ENCODE measurements at places on chromosomes 1 and 21.

GRCh38 chr1:11458811-11459275, 20.1 kb upstream of the DISP3 start:
- peak; percentile 88 for DNase-seq

DNA sequence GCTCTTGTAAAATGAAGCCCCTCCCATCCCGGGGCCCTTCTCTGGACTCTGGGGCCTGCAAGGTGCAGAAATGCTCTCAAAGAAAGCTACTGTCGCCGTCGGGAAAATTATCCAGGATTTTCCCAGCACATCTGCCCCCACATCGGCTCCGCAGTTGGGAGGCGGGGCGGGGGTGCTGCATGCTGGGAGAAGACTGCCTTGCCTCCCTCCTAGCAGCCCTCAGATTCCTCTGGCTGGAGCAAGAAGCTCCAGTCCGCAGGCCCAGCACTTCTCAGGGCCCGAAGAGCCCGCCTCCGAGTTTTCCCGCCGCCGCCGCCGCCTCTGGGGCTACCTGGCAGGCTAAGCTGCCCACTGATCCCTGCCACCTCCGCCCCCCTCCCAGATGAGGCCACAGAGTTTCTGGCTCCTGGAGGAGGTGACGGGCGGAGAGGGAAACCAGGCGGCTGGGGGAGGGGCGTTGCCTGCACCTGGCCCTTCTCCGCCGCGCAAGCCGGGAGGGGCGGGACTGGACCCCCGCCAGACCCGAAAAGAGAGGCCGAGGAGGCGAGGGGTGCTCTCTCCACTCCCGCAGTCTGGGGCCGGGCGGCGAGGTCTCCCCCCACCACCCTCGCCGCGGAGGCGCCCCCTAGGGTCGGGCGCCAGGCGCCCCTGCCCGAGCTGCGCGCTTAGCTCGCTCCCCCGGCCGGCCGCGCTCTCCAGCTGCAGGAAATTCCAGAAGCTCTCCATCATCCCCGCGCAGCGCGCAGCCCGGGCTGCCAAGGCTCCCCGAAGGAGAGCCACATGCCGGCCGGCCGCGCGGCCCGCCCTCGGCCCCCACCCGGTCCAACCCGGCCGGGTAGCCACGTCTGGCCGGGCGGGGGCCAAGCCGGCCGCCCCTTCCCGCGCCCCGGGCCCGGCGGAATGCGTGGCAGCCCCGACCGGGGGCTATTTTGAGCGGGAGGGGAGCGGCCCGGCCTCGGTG, 28.8 kb downstream of the AHDC1 start:
- DNase-seq: peak; percentile 57

DNA sequence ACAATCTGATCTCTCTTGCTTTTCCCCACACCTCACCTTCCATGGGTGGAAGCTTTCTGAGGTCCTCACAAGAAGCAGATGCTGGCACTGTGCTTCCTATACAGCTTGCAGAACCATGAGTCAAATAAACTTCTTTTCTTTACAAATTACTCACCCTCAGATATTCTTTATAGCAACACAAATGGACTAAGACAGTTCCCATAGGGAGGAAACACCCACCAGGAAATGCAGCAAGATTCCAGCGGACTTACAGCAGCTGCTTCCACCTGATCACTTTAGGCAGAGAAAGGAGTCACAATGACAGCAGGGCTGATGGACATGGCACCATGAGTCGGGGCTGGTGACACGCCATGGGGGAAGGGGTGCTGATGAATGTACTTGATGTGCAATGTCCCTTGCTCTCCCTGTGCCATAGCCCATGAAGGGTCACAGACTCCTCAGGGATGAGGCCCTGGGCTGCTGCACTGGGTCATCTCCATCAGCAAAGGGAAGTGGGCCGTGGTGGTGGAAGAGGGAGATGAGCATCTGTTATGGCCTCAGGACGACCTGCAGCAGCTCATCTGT, 53.9 kb downstream of the PRSS38 start:
- DNase-seq: no peak

DNA sequence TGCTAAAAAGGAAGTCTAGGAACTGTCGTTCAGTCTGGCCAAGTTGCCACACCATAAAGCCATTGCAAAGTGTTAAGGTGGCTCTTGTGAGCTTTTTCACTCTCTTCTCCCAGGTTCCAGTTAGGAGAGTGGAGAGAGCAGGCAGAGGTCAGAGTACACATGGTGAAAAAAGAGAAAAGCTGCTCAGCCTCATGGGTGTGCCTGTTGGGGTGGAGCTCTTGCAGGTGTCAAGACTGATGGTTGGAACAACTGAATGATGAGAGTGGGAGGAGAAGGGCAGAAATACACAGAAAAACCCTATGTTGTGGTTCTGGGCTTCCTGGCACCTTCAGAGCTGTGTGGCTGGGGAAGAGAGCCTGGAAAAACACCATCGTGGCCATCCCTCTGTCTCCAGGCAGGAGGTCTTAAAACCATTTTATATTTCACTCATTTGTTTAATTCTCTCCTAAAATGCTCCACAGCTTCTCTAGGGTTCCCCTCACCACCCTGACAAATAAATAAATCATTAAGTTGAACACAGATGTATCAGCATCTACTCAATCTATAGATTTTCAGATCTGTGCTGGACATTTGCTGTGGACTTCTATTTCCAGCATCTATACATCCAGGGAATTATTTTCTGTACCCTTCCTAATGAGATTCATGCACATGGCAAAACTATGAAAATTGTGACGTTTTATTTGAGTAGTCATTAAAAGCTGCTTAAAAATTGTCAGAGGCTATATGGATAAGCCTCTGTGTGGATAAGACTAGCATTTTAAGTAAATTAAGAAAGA, 17.5 kb downstream of the UBASH3A start:
- no peak for DNase-seq

GRCh38 chr1:59733443-59734141, 81.2 kb upstream of the HOOK1 start:
- DNase-seq: no peak

DNA sequence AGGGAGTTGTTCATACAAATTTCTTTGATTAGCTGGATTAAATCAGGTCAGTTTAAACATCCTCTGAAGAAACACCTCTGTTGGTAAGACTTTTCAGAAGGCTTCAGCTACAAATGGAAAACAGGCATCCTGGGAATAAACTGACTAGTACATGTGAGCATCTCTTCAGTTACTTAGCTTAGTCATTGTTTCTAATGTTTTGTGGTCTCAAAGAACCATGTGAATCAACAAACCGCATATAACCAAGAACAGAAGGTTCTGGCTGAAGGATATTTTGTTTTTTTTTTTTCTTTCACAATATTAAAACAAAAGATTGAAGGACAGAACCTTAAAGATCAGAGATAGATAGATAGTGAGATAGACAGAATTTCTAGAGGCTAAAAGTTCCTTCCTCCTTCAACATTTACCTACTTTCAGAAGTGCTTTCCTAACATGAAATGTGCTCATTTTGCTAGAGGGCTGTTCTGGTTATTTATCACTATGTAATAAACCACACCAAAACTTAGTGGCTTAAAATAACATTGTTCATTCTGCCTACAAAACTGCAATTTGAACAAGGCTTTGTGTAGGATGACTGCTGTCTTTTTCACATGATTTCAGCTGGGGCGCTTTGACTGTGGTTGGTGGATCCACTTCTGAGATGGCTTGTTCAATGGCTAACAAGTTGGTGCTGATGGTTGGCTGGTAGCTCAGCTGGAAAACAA, 119.8 kb upstream of the PTGFR start:
- DNase-seq: no peak

DNA sequence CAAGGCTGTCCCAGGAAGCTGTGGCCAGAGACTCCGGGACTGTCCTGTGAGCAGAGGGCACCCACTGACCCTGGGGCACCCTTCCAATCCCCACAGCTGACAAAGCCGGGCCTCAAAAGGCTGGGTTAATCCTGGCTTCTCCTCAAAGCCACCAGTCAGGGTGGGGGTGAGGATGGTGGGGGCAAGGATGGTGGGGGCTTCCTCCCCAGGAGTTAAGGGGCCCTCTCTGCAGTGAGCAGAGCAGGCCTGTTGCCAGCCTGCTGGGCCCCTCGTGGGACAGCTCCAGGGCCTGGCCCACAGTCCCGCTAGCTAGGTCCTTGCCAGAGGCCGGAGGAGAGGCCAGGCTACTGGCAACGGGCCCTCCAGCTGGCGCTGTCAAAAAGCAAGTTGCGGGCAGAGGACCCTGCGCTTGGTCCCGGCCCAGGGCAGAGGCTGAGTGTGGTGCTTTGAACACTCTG, 37.9 kb upstream of the CCDC27 start:
- DNase-seq: peak; percentile 95

GRCh38 chr1:2192031-2192995, 2.3 kb downstream of the FAAP20 start:
- no peak for DNase-seq

- DNase-seq: no peak
Observed at GRCh38 chr1:167995038-167995437, 58.2 kb upstream of the MPC2 start.

- DNase-seq: no peak
Observed at GRCh38 chr1:228653748-228654147, 81.5 kb upstream of the RHOU start.

- DNase-seq: no peak
Observed at GRCh38 chr1:118303534-118303933, 118.5 kb upstream of the SPAG17 start.

- peak; percentile 83 for DNase-seq
Observed at GRCh38 chr1:31762726-31763670, 1.1 kb downstream of the ADGRB2 start.

DNA sequence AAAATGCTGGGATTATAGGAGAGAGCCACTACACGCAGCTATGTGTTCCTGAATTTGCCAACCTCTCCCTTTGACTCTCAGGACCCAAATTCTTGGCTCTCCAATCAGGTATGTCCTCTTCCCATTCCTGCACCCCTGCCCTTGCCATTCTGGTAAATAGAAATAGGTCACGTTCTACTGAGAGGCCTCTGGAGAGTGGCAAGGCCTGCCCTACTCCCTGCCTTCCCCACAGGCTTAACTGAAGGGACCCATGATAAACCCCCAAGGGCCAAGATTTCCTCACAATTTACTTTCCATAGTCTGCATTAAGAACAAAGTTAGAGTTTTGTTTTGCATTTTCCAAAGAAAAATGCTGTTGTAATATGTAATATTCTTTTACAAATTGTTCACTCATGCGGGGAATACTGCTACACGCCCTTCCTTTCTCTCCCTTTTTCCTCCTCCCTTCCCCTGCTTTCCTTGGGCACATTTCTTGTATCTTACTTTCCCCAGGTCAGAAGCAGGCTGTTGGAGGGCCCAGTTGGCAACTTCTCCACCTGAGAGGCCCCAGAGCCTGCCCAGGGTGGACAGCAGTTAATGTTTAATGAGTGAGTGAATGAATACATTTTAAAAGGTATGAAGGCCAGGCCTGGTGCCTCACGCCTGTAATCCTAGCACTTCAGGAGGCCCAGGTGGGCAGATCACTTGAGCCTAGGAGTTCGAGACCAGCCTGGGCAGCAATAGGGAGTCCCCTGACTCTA, 33.9 kb upstream of the PUM1 start:
- no peak for DNase-seq

DNA sequence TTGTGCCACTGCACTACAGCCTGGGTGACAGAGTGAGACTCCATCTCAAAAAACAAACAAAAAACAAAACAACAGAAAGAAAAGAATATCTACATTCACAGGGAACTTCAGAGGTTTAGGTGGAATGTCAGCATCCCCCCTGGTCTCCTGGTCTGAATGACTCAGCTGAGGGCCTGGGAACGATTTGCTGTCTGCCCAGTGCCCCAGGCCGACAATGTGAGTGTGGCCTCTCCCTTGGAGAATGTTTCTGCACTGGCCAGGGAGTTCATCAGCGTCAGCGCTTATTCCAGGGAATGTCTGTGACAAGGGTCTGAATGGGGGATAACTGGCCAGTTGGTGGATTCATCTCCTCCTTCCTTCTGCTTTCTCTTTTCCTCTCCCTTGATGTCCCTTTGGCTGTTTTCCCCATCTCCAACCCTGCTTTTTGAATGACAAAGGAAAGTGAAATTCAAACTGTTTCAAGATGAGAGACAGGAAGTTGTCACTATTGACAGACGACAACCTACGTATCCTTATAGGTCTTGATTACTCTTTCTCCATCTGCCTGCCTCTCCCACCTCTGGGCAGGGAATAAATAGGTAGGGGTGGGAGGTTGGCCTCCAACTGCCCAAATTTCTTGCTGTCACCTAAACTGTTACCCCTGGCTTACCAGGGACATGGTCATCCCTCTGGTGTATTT, 213.1 kb downstream of the HHAT start:
- no peak for DNase-seq

GRCh38 chr1:168689726-168690602, 39.0 kb downstream of the DPT start:
- no peak for DNase-seq

Data from midbrain (tissue), 1 donor.